ENCODE measurements at places on chromosomes 16 and 17.

DNA sequence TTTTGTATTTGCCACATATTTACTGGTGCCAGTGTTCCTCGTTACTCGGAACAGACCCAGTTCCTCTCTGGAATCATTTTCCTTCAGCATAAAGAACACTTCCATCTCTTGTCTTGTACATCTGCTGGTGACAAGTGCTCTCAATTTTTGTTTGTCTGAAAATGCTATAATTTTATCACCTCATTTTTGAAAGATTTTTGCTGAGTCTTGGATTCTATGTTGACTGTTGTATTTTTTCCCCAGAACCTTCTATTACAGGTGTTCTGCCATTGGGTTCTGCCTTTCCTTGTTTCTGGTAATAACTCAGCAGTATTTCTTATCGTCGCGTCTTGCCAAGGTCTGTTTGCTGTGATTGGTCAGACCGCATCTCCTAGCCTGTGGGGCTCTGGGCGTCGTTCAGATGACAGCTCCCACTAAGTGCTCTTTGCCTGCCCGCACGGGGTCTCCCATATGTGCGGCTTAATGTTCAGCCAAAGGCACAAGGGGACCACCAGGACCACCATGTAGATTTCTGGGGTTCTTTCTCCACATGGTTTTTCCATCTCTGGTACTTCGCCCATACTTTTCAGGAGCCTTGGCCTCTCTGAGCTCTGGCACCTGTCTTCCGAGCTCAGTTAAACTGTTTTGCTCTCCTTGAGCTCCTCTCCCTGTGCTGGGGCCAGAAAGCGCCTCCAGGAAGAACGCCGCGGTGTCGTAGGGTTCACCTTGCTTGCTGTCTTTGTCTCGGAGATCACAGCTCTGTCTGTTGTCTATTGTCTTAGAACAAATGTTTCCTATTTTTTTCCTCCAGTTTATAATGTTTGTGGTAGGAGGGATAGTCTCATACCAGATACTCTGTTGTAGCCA lies 80.0 kb downstream of the METRNL start:
- DNase-seq, result no peak

DNA sequence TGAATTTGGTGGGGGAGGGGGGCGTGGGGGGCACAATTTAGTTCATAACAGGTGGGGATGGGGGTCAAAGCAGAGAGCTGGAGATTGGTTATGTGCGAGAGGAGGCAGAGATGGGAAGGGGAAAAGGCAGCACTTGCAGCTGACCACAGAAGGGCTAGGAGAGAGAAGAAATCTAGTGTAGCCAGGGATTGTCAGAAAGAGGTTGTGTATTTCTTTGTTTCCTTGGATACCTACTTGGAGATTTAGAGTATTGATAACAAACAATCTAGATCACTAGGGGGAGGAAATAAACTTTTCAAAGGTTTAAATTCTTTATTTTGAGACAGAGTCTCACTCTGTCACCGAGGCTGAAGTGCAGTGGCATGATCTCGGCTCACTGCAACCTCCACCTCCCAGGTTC lies 47.1 kb upstream of the YPEL2 start:
- DNase-seq, result no peak

GRCh38 chr16:2343211-2343610 lies 2.7 kb upstream of the ABCA3 start:
- no peak for DNase-seq

- no peak for DNase-seq
Observed at GRCh38 chr17:65297384-65297783, 160.2 kb downstream of the RGS9 start.

DNA sequence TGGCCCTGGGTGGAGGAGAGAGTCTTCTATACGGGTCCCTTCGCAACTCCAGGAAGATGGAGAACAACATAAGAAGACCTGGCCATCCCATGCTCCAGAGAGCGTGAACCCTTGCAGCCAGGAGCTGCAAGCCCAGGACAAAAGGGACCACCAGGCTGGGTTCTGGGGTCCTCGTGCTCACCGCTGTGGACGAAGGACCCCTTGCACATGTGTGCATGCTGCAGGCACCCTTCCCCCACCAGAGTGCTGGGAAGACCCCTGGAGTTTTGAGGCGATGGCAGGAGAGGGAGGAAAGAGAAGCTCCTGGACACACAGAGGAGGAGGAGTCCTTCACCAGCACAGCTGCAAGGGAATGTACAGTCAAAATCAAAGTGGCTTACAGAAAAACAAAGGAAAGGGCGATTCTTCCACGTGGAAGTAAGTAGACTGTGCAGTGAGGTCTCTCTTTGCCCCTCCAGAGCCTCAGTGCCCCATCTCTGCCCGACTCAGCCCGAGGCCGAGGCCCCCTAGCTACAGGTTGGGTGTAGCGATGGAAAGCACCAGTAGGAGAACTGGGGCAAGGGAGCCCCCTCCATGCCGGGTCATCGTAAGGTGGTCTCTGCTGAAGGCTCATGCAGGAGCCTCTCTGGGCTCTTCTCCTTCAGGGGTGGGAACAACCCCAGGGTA lies 51.3 kb downstream of the PIMREG start:
- DNase-seq, result no peak

DNA sequence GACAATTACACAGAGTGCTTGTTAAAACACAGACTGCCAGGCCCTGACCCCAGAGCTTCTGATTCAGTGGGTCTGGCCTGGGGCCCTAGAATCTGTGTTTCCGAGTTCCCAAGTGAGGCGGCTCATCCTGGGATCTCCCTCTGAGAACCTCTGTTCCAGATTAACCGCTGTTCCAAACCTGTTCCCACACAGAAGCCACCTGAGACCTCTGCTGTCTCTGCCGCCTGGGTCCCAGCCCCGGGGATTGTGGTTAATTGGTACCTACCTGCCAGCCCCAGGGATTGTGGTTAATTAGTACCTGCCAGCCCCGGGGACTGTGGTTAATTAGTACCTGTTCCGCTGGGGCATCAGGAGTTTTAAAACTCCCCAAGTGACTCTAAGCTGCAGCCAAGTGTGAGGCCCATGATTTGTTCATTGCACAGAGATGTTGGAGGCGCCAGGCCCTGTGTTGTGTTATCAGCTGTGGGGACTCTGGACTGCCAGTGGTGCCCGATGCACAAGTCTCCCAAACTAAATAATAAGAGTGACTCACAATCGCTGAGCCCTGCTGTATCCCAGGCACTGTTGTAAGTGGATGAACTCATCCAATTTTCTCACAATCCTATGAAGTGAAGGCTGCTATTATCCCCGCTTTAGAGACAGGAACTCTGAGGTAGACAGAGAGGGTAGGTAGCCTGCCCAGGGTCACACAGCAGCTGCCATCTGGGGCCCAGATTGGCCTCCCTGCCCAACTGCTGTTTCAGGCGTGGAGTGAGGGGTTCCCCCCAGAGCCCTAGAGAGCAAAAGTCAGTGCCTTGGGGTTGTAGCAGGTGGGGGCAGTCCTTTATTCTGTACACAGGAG lies 219.7 kb downstream of the IRF8 start:
- no peak for DNase-seq

GRCh38 chr17:80783971-80784370 lies 207.7 kb upstream of the CHMP6 start:
- no peak for DNase-seq

- DNase-seq, result no peak
Observed at GRCh38 chr17:2083613-2084035, 28.7 kb downstream of the HIC1 start.

DNA sequence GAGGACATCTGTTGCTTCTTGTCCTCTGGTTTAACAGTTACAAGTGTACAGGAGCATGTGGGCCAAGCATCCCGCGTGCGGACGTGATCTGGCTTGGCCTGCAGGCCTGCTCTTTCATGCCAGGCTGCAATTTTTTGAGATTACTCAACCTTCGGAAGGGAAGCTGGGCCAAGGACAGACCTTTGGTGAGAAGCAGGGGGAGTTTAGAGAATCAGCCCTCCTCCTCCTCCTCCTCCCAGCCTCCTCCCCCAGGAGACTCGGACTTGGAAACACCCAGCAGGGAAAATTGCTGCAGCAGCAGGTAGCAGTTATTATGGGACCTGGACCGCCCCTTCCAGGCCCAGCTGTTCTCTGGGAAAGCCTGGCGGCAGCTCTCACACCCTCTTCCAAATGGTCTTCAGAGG lies 5.1 kb upstream of the KLHL36 start:
- no peak for DNase-seq

DNA sequence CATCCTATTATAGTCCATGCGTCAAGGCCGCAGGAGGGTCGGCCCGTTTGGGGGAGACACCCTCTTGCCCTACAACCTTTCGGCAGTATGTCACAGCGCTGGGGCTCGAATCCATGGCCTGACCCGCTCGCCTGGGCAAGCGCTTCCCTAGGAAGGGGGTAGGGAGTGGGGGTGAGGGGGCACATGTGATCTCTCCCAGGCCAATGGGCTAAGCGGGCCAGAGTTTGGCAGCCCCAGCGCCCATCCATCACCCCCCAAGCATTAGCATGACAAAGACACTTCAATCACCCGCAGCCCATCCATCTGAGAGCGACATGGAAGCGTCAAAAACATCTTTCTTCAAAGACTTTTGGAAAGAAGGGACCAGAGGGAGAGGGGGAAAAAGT lies at the start of gene HOXB1:
Gene HOXB1 (minus strand): TSS at position 125 of the 386 bp plus-strand sequence. CDS start 107 bp downstream, at position 18.
- DNase-seq, result no peak

GRCh38 chr17:78313735-78314648 lies 45.9 kb downstream of the SOCS3 start:
- peak; percentile 95 for DNase-seq

DNA sequence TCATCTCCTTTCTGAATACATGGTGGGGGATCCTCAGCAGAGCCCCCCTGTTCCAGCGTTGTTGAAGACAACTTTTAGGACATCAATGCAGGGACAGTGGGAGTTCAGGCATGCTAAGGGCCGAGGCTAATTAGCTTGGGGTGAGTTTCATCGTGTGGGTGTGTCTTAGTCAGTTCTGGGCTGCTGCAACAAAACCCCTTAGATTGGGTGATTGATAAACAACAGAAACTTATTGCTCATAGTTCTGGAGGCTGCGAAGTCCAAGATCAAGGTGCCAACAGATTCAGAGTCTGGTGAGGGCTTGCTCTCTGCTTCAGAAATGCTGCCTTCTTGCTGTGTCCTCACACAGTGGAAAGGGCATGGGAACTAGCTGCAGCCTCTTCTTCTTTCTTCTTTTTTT lies 214.0 kb downstream of the NTN1 start:
- no peak for DNase-seq

DNA sequence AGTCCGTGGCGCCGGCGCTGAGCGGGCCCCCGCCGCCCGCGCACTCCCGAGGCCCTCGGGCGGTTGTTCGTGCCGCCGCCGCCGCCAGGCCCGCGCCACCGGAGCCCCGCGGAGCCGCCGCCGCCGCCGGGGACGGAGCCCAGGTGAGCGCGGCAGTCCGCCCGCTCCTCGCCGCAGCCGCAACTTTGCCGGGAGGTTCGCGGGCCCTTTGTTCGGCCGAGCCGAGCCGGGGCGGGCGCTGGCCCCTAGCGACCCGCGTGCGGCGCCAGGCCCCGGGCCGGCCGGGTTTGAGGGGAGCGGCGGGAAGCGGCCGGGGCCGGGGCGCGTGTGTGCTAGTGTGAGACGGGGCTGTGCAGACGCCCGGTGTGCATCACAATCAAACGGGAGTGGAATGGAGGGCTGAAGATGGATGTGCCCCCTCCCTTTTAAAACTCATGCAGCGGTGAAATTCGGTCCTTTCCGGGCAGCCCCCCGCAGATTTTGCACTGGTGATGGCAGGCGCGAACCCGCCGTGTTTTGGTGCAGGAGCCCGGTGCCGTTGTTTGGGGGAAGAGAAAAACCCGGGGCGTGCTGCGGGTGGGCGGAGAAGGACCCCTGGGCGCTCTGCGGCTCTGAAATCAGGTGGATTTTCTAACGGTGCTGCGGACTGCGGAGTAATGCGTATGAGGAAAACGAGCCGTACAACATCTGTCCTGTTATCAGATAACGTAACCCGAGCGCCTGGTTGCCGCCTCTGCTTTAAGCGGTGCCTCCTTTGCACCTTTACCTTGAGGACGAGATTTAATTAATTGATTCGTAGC lies 823 bp downstream of the TNRC6C start:
- DNase-seq, result no peak

DNA sequence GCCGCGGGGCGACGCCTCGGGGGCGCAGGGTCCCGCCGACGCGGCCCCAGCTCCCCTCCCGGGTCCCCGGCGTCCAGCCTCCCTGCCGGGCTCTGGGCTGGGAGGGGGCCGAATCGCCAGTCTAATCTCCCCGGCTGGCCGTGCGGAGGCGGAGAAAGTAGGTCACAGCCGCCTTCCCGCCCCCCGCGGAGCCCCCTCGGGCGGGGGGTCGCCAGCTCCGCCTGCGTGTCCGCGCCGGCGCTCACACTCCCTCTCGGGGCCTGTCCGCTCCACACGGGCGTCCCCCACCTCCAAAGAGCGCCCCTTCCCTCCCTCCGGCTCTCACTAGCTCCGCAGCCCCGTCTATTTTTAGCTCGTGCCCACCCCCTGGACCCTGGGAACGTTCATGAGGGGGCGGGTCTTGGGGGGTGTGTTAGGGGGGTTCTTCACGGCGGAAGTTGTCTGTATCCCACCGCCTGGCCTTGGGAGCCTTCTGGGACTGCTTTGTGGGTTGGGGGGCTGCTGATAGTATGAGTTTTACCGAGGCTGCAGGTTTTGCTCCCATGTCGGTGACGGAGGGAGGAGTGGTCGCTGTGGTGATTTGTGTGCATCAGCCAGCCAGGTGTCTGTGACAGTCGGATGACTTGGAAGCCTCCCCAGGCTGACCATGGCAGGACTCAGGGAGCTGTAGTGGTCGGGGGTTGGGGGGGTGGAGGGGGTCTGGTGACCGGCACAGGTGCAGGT lies 1.1 kb downstream of the ATP1B2 start:
- DNase-seq, result no peak

DNA sequence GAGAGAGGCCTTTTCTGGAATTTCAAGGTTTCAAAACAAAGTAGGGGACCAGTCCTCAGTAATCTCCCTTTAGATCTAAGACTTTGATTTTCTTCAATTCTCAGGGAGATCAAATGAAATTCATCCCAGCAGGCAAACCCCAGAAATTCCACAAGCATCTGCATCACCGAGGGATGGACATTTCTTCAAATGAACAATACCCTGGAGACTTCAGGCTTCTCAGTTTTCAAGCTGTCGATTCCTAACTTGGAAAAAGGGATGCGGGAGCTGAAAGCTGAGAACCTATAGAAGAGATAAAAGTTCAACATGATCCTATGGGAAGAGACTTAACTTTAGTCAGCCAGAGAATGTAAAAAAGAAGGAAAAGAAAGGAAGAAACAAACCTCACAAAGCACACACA lies 296.9 kb upstream of the CDH5 start:
- no peak for DNase-seq

DNA sequence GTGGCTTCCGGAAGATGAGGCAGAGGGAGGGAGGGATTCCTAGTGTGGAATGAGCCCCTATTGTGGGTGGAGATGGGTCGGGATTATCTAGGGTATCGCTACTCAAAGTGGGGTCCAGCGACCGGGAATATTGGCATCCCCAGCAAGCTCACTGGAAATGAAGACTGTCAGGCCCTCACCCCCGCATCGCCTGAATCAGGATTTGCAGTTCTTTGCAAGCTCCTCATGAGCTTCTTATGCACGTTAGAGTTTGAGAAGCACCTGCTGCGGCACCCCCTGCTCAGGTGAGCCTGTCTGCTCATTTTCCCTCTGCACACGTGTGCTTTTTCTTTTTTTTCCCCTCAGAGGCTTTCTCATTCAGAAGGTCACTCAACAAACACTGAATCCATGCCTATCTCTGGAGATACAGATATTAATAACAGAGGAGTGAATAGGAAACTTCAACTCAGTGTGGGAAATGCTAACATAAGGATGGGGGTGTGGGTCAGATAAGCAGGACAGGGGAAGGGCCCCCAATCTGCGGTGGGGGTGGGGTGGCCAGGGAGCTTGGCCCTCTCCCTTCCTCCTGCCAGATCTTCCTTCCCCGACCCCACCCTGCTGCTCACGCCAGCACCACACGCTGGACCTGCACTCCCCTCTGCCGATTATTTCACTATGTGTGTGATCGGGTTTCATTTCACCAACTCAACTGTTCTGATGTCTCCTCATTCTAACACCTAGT lies 67.7 kb upstream of the NFAT5 start:
- no peak for DNase-seq
